ENCODE measurements at places on chromosomes 12 and 14.

DNA sequence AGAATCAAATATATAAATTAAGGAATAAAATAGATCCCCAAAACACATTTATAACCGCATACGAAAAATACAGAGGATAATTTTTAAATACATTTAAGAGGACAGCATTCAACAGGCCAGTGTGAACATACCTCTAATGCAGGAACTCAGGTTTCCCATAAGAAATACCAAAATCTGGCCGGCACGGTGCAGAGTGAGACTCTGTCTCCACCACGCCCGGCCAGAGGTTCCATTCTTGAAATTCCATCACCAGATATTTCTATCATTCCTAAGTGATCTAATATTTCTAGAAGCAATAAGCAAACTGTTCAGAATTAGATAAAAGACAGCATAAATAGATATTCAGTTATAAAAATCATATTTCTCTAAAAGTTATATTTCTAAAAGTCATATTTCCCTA, 30.2 kb upstream of the OASL start:
- no peak for DNase-seq

DNA sequence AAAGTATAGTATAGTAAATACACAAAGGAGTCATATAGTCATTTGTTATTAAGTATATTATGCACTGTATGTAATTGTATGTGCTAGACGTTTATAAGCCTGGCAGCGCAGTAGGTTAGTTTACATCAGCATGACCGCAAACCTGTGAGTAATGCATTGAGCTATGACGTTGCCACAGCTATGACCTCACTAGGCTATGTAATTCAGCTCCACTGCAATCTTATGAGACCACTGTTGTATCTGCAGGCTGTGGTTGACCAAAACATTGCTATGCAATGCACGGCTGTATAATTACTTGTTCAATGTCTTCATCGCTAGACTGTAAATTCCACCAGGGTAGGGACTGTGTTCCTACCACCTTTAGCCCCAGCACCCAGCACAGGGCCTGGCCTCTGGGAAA, 53.2 kb upstream of the VASH1 start:
- no peak for DNase-seq

DNA sequence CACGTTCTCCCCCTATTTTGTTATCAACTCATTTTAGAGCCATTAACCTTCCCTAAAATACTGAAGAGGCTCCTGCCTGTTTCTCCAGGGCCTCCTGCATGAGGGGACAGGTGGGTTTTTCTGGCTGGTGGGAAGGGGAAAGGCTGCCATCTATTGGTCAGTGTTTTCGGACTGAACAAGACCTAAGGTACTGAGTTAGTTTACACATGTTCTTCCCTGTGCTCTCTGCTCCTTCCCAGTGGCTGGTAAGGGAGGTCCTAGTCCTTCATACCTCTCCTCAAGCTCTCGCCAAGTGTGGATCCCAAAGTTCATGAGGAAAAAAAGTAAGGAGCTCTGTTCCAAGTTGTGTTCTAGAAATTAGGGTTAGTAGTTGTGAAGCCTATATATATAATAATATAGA, 357.5 kb downstream of the FSCB start:
- no peak for DNase-seq

GRCh38 chr12:65182012-65182739, 12.8 kb downstream of the LEMD3 start:
- DNase-seq, result no peak

DNA sequence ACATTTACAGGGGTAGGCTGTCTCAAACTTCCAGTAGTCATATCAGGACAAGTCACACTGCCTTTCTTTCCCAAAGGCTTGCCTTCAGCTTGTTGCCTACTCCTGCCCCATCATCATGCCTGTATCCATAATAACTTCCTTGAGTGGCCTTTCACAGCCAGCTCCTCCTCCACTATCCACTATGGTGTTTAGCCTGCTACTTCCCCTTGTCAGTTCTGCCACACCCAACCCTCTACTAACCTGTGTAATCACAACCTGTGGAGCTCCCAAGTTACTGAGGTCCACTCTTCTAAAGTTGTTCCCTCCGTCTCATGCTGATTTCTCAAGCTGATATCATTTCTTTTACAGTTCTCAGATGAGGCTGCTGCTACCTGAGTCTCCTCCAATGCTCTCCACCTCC, 159.9 kb downstream of the BMP4 start:
- DNase-seq, result no peak

- DNase-seq, result no peak
Observed at GRCh38 chr14:102798926-102799325, 21.7 kb downstream of the TRAF3 start.

GRCh38 chr14:65948302-65948701, 535.8 kb downstream of the FUT8 start:
- no peak for DNase-seq

All from inflammatory macrophage treated with lipopolysaccharide for 4 hours (primary cell).